ENCODE measurements at places on chromosomes 2 and 18.

- no peak for DNase-seq
Measured at GRCh38 chr2:162390801-162391200, 46.9 kb downstream of the GCA start.

GRCh38 chr2:96112501-96113366, 3.6 kb downstream of the ADRA2B start:
- DNase-seq: no peak

GRCh38 chr2:196653843-196654242, 14.3 kb downstream of the CCDC150 start:
- no peak for DNase-seq

DNA sequence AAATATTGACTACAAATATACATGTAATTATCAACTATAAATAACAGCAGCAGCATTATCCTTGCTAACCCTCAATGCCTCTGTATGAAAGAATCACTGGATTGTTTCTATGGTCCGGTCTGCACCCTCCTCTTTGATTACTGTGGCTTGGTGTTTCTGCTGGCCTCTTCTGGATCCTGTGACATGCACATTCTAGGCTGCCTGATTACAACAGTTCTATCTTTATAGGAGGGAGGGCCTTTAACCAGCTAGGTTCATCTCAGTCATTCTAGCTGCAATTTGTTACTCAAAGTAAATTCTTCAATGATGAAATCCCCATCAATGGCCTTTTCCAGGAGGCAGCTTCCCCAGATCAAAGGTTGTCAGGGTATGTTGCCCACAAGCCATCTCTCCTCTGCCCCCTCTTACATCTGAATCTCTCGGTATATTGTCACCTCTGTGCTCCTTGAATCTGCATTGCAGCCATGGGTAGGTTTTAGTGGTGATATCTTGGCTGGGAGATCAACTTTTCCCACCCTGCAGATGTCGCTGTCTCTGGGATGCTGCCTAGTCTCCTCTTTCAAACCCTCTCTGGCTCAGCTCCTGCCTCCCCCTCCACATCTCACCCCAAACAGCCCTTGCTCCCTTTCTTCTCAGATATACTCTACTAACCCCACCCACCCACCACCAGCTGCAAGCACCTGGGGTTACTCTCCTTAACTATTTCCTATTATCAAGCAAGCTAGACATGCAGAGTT, 106.2 kb upstream of the BZW1 start:
- DNase-seq: no peak

DNA sequence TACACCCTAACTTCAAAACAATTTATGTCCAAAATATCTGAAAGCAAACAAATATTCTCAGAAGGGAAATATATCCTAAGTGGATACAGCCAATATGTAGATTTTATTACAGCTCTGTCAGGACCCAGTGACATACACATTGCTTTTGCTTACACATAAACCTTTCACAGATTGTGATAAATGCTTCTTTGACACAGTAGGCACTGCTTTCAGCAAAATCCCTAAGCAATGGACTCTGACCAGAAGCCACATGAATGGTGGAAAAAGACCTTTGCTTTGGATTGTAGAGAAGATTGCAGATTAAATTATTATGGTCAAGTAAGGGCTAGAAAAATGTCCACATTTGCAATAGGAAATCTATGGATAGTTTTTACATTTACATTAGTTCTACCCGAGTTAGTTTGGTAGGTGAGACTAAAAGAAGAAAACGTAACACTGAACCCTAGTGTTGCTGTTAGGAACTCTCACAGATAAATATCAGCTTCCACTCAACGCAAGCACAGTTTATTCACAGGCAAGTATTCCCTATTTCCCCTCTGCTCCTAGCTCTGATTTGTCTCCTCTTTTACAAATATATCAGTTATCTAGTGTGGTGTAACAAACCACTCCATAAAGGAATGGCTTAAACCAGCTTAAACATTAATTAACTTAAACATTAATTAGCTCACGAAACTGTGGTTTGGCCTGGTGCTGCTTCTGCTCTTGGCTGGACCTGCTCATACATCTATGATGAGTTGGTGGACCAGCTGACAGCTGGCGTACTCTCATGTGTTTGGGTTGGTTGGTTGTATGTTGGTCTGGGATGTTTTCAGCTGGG, 23.6 kb upstream of the SERPINE2 start:
- DNase-seq: no peak

GRCh38 chr18:67646890-67647289, 130.4 kb upstream of the DSEL start:
- no peak for DNase-seq

- no peak for DNase-seq
Measured at GRCh38 chr18:27378431-27379095, 193.5 kb upstream of the CHST9 start.

GRCh38 chr2:207530160-207531031, 634 bp downstream of the CREB1 start:
- DNase-seq: peak; percentile 59

All from brain (organoid and tissue), 16 donors.